ENCODE measurements at places on chromosomes 1 and 21.
A peak's percentile ranks its signal among the peaks of the same experiment; 100 is the strongest.

- DNase-seq, result no peak
These were observed 36.6 kb upstream of the KCTD3 start for GRCh38 chr1:215530401-215530984.

DNA sequence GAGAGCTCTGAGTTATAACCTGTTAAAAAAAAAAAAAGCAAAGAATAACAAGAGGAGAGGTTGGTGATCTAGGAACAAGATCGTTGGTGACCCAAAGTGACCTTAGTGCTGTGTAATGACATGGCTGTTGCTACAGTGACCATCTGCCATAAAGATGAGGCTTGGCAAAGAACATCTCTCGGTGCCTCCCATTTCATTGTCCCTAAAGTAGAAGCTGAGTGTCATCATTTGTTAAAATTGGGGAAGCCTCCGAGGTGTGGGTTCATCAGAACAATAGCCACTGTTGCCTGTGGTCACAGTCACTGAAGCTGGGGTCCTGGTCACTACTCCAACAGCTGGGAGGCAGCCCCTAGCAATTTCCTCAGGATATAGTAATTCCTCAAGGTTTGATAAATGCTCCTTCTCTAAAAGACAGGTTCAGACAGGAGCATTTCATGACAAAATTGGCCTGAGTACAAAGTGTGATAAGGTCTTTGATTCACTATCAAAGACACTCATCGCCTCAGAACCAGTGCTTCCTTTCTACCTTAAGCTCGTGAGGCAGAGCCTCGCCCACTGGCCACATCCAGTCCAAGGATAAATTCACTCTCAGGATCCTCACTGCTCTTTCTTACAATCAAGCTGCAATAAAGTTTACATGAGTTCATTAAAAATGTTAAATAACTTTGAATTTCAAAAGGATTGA is 81.9 kb upstream of the RGS2 start:
- no peak for DNase-seq

GRCh38 chr1:215181518-215181917 is 99.0 kb downstream of the KCNK2 start:
- no peak for DNase-seq

DNA sequence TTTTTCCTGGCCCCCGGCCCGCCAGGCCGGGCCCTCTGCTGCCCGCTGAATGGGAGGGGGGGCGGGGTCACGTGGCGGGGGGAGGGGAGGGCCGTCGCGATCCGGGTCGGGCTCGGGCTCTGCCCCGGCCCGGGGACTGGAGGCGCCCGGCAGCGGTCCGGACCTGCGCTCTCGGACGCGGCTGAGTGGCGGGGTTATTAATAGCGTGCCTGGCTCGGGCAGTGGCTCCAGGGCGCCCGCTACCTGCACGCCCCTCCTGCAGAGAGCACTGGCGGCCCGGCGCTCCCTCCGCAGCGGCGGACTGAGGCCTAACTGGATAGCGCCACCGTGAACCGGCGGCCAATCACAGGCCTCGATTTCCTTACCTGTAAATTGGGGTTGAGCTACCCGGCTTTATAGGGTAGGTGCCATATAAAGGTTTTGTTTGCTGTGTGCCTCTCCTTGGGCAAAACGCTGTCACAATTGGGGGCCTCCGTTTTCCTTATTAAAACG is 28.1 kb downstream of the AHDC1 start:
- DNase-seq, result no peak

DNA sequence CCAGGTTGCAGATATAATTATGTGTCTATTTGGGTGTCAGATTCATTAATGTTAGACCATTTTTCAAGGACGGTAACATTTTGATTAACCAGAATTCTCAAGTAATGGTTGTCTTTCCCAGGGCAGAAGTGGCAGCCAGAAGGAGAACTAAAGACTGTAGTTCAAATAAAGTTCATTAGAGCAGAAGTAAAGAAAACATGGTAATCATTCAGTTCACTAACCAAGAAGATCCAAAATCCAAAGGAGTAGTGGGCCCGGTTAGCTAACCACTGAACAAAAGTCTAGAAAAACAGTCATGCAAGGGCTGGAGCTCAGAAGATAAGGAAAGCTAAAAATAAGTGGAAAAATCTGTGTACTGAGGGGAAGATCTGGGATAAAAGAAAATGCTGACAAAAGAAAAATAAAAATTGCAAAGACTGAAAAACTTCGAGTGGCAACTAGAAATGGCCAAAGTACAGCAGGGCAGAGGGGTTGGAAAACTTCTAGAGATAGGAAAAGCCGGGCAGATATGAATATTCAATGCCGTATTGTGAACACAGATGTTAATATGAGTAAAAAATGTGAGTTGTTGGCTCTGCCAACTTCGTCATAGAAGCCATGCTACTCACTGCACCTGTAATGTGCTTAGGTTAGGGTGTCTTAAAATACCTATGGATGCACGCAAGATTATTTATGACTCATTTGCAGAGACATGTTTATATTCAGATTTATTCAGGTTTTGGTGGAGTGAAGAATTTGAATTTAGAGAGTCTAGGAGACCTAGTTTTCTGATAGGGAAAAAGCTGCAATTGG is 925.9 kb downstream of the LTN1 start:
- DNase-seq, result no peak

GRCh38 chr1:3403388-3404231 is 50.9 kb upstream of the ARHGEF16 start:
- no peak for DNase-seq

GRCh38 chr1:159266832-159267231 is 35.3 kb upstream of the FCER1A start:
- DNase-seq, result no peak

GRCh38 chr1:46804027-46804889 is 5.4 kb downstream of the CYP4B1 start:
- DNase-seq, result no peak

GRCh38 chr1:8671306-8671917 is 146.0 kb downstream of the RERE start:
- DNase-seq, result peak; percentile 51

DNA sequence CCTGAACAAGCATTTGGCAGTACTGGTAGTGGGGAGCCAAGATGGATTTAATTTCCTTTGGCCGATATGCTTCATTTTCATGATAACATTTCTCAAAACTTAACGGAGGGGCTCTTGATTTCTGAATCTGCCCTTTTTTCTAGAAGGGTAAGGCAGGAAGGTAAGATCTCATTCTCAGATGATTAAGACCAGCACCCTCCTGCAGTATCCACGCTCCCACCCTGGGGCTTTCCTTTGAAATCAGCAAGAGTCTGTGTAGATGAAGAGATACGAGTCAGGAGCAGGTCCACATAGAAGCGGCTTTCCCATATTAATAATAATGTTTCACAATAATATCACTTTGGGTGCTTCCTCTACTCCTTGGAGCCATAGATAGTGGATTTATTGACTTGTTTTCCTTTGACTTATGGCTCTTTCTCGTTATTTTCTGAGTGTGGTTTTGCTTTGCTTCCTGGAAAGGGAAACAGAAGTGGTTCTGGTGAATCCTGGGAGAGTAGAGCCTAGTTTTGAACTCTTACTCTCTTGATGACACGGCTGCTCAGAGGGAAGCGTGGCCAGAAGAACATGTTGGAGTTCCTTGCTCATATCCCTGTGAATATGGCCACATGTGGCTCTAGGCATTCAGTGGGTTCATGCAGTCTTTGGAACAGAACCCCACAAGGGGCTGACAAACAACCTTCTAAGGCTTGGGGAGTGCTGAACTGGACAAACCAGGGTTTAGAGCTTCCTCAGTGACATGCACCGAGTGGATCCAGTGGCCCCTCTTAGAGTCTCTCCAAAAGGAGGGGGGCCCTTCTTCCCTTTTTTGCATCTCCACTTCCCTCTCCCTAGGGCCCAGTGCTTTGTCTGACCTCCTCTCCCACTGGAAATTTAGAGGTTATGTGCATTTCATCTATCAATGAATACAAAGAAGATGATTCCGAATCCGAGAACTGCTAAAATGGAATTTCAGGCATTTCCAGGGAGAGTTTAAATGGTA is 195.7 kb downstream of the DYRK1A start:
- DNase-seq, result no peak

- no peak for DNase-seq
These were observed 193.5 kb downstream of the CYYR1 start for GRCh38 chr21:26379561-26379960.

DNA sequence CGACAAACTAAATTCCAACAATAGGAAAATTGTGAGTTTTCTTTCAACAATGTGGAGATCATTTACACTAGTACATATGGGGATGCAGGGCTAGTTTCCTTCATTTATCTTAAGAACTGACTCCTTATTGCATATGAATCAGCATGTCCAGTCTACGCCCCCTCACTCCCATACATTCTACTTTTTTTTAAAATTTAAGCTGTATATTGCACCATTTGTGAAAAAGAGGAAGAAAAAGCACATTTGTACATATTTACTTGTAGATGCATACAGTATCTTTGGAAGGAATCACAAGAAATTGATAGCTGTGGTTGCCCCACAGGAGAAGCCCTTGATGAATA is 15.9 kb downstream of the VPS26C start:
- DNase-seq, result no peak

- DNase-seq, result peak; percentile 36
These were observed 15.5 kb downstream of the PI4KB start for GRCh38 chr1:151311589-151312331.

GRCh38 chr1:10494754-10495474 is 20.2 kb downstream of the PEX14 start:
- DNase-seq, result peak; percentile 83

GRCh38 chr1:67166196-67166595 is at the start of gene IL23R:
IL23R (plus strand) TSS chr1:67166454; CDS start chr1:67168121, 1,667 bp downstream.
- DNase-seq, result peak; percentile 56

DNA sequence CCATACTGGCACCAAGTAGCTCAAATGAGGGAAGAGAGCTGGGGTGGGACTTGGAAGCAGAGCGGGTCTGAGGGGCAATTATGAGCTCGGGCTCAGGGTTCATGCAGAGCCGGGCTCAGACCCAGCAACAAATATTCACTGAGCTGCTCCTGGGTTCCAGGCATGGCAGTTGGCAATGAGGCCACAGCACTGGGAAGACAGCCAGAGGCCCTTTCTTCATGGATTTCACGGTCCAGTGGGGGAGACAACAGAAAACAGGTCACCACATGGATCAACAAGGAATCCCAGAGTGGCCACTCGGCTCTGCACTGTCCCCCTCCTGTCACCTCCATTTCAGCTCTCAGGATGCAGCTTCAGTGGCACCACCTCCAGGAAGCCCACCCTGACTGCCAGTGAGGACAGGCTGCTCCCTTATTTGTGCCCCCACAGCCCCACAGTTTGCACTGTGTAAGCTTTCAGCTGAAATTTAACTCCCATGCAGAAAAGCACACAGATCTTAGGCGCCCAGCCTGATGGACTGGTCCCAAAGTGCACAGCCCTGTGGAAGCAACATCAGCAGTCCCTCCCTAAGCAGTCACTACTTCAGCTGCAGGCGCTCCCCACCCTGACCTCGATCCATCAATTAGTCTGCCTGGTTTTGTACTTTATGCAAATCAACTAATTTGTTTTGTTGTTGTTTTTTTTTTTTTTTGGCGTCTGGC is 22.4 kb downstream of the ARHGEF19 start:
- no peak for DNase-seq

- DNase-seq, result peak; percentile 63
These were observed 860 bp downstream of the TMEM63A start for GRCh38 chr1:225881081-225881958.

GRCh38 chr1:153466908-153467307 is 6.5 kb upstream of the S100A7 start:
- DNase-seq, result no peak

Measured in CD4-positive, alpha-beta T cell treated with Interleukin-17A for 1 hour (primary cell).